Inflammatory macrophage treated with lipopolysaccharide for 4 hours (primary cell): ENCODE measurements at places on chromosomes 3 and 15.

- DNase-seq: no peak
Measured at GRCh38 chr15:83435202-83435601, 11.9 kb upstream of the SH3GL3 start.

DNA sequence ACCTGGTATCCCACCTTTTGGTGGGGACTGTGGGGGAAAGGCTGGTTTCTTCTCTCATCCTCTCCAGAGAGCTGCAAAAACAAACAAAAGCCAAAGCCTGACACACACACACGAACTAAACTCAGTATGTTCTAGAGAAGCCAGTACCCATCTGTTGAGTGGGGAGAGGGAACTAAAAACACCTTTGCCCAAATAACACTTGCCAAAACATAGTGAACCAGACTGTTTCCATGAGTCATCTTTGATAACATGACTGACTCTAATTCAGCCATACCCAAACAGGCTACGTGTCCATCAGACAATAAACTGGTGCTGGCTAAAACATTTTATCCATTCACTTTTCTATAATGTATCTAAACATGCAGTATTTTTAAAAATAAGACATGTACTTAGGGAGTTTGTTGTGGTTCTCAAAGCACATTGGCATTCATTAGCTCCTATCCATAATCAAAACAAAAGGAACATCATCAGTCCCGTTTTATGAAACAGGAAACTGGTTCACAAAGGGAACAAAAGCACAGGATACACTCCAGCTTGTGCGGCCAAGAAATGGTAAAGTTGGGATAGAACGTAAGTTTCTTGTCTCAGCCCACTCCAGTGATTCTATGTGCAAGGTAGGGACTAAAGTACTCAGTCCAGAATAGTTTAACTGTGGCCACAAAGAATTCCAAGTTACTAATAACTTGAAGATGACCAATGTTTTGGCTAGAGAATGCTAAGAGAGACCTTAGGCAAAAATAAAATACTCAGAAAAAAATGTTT, 16.1 kb downstream of the LYSMD2 start:
- peak; percentile 18 for DNase-seq

GRCh38 chr15:73981761-73982221, 10.3 kb downstream of the STOML1 start:
- DNase-seq: peak; percentile 91

DNA sequence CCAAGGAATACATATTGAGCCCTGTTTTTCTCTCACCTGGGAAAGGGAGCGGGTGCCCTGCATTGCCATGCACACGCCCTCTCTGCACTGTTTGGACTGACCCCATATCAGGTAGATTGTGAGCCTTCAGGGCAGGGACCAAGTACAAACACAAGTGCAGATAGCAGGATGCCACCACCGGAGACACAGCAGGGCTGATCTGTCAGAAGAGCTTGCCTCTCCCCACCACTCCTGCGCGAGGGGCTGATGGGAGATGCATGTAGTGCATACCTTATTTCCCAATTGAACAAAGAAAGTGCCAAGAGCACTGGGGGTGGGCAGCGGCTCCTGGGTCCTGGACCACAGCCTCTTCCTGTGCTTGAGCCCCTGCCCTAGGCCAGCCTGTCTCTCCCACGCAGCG, 9.0 kb upstream of the SLCO2A1 start:
- DNase-seq: no peak

DNA sequence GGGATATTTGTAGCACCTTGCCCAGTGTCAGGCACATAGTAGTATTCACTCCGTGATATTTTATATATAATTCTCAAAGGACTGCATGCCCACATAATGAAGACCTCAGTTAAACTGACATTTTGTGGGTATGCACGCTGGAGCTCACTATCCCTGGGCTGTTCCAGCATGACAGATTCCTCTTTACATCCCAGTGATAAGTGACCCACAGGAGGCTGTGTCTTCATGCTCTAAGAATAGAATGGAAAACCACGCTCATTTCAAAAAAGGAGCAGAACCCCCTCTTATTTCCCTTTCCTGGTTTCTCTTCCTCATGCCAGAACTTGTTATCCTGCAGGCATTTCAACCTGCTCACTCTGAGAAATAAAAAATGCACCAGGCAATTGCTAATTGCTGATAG, 717.5 kb downstream of the AGBL1 start:
- DNase-seq: no peak
